ENCODE measurements at places on chromosomes 3 and 15.

GRCh38 chr3:36907911-36908646 lies 36.8 kb downstream of the TRANK1 start:
- DNase-seq = no peak

DNA sequence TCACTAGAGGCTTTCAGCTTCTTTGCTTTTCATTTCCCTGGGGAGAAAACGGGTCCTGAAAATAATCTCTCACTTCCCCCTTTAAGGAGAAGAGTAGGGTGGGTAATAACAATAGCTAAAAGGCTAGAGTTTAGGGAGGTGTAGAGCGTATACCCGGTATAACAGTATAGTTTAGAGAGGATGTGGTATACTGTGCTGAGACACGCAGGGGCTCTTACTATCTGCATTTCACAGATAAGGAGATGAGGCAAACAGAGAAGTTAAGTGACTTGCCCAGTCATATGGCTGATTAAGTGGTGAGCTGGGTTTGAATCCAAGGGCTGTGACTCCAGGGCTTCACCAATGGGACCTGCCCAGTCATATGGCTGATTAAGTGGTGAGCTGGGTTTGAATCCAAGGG lies 15.0 kb upstream of the KCNMB3 start:
- no peak for DNase-seq

DNA sequence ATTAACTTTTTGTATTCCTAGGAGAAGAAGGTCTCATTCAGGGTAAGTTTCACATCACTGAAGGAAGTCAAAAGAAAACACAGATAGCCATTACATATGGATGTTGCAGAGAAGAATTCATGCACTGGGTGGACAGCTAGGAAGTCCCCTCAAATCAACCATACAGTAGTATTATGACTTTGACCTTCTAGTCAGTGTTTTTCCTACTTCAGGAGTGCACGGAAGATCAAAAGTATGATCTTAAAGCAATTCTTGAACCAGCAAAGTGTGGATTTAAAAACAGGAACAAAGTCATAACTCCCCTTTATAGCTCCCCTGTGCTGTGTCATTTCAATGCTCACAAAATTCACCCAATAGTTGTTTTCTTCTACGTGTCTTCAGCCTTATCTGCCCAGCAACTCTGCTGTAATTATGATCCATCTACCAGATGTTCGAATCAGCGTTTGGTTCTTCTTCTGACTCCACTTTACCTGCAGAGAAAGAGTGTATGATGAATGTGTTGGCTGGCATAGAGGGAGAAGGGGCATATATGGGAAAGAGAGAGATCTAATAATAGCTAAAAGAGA lies 118.1 kb upstream of the MEIS2 start:
- DNase-seq = no peak

DNA sequence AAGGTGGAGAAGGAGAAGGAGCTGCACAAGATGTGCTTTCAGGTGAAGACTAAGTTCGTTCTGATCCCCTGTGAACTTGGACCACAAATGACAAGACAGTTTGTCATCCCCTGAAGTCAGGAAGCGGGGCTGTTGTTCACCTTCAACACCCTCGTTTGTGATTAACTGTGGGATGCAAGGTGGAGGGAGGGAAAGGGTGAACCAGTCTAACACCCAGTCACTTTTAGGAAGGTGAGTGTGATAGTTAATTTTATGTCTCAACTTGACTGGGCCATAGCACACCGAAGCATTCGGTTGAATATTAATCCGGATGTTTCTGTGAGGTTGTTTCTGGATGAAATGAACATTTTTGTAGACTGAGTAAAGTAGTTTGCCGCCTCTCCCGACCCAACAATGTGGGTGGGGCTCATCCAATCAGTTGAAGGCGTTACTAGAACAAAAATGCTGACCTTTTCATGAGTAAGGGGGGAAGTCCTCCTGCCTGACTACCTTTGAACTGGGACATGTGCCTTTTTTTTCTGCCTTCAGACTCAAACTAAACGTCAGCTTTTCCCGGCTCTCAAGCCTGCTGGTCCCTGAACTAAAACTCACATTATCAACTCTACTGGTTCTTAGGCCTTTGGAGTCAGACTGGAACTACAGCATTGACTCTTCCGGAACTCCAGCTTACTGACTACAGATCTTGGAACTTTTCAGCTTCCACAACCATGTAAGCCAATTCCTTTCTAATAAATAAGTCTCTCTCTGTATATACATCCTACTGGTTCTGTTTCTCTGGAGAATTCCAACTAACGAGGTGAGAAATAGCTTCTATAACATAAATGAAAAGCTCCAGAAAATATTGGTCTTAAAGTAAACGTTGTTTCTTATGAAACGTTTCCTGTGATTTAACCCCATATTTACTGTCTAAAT lies 264.0 kb upstream of the SLITRK3 start:
- DNase-seq = no peak

GRCh38 chr15:92184679-92185230 lies 208.9 kb upstream of the ST8SIA2 start:
- DNase-seq = no peak

DNA sequence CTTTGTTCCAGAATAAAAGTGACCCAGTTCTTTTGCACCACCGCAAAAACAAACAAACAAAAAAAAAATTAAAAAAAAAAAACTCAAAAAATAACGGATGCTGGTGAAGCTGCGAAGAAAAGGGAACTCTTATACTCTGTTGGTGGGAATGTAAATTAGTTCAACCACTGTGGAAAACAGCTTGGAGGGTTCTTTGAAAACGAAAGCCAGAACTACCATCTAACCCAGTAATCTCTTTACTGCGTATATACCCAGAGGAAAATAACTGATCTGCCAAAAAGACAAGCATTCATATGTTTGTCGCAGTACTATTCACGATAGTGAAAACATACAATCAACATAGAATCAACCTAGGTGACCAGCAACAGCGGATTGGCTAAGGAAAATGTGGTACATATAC lies 298.9 kb upstream of the CBLB start:
- no peak for DNase-seq

- no peak for DNase-seq
Observed at GRCh38 chr3:154243353-154243752, 80.9 kb downstream of the DHX36 start.

- DNase-seq = no peak
Observed at GRCh38 chr3:133948131-133948810, 52.6 kb upstream of the RAB6B start.

DNA sequence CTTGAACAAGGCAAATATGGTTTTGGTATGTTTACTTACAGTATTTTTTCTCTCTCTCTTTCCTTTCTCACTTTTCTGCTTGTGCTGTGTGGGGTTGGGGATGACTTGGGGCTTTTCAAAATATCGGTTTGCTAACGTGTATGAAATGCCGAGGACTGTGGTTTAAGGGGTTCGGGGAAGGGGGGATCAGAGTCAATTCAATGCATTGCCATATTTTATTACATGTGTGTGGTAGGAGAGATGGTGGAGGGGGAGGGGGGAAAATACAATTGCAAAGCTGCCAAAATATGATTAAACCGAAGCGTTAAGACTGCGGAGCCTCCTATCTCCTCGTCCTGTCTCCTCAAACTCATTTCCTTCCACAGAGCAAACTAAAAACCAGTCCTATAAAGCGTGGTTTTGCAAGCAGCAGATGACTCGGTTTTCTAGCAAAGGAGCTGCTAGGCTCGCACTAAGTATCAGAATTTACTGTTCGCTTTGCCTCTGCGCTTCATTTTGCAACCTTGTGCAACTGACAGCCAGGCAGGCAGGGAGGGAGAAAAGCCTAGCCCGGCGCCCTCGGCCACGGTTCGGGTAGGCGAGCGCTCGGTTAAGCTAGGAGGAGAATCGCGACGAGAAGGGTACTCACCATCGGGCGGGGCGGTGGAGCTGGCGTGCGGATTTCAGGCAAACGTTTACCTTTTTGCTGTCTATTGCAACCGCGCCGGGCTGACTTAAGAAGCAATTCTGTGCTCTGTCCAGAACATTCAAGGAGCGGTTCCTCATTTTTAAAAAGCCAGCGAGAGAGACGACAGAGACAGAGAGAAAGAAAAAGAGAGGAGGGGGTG lies 4.0 kb upstream of the NR2F2 start:
- no peak for DNase-seq

- DNase-seq = no peak
Observed at GRCh38 chr3:177481329-177481728, 284.0 kb upstream of the TBL1XR1 start.

DNA sequence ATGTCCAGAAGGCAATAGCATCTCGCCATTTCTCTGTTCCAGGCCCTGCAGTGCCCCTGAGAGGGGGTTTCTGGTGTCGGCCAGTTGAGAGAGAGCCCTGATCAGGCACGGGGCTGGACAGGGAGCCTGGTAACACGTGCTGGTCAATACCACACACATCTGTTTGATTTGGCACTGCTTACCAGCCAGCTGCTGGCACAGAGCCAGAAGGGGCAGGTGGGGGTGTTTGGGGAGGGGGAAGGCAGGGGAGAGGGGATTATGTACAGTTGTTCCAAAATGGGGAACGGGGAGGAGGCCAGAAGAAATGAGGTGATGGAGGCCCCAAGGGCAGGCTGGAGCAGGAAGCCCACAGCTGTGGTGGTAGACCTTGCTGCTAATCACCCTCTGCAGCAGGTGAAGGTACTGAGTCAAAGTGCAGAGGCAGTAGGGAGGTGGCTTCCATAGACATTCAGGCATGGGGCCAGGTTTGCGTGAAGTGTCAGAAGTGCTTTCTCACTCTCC lies 153.5 kb upstream of the LPP start:
- DNase-seq = no peak

DNA sequence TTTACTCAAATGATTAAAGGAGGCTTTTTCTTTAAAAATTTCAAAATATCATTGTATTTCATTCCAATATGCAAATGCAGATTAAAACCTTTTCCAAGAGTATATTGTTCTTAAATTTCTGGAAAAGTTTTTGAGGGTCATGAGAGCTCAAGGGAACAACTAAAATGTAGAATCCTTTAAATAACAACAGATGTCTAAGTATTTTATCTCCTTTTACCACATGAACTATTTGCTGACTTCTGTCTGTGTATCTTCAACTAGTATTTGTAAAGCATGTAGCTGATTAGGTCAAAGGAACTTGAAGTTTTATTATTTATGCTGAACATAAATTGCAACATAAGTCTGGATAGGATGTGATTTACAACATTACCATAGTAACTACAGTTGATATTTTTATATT lies 402.6 kb downstream of the CNTN6 start:
- DNase-seq = no peak

- DNase-seq = no peak
Observed at GRCh38 chr3:8768364-8769087, 887 bp downstream of the OXTR start.

GRCh38 chr15:58147171-58147611 lies 9.0 kb downstream of the AQP9 start:
- DNase-seq = no peak

- no peak for DNase-seq
Observed at GRCh38 chr3:176426371-176426770, 770.9 kb downstream of the TBL1XR1 start.

- no peak for DNase-seq
Observed at GRCh38 chr3:52056521-52056967, at the start of gene DUSP7. Gene DUSP7 (minus strand): TSS chr3:52056571. CDS start chr3:52056366, 205 bp downstream.

GRCh38 chr3:194320744-194321243 lies 30.3 kb downstream of the CPN2 start:
- DNase-seq = no peak

DNA sequence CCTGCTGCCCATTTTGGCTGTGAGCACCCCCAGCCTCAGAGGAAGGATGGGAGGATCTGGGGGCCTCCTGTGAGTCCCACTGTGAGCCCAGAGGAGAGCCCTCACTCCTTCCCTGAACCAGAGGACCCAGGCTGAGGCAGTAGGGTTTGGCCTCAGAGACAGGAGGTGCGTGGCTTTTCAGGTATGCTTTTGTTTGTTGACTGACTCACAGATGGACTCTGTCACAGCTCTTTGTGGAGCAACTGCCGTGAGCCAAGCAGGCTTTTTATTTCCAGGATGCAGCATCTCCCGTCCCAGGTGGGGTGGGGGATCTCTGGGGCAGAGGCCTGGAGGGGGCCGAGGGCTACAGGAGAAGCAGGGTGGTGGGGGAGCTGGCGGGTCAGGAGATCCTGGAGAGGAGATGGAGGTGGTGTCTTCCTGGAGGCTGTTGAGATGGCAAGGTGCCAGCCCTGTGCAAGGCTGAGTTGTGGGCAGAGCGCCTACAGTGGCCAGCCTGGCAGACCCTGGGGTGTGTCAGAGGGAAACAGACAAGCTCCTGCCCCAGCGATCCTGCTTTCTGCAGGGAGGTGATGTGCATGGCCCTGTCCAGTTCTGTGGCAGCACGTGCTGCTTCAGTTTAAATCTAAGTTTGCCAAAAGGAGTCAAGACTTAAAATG lies 24.0 kb downstream of the PLXNA1 start:
- no peak for DNase-seq

DNA sequence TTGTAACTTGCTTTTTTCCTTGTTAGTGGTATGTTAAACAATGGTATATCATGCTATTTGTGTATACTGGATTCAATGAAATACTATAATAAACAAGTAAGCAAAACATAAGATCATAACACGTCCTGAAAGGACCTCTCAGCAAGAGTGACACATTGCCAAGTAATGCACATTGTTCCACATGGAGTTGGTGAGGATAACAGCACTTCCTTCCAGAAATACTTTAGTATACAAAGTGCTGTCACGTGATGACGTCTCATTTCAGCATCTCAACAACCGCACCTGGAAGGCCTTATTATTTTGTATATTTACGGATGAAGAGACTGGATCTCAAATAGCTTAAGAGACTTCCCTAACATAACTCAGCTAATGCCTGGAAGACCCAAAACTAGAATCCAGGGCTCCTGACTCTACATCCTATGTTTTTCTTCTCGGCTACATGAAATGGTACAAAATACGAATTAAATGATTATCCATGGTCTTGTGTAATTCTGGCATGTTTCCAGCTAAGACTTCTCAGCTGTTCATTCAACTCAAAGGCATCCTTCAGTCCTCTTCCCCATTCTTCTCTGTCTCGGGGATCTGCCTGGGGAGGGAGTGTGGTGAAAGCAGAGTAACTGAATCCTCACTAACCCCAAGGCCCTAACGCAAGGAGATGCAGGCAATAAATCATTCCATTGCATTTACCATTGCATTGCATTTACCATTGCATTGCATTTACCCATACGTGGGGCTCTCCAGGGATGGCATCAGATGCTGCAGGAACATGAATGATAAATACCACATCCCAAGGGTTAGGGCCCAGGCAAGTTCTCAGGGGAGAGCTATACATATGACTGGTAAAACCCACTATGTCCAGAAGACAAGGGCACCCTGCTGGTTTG lies 79.2 kb downstream of the LIPC start:
- DNase-seq = no peak

GRCh38 chr15:89320200-89320599 lies 14.4 kb downstream of the POLG start:
- no peak for DNase-seq

DNA sequence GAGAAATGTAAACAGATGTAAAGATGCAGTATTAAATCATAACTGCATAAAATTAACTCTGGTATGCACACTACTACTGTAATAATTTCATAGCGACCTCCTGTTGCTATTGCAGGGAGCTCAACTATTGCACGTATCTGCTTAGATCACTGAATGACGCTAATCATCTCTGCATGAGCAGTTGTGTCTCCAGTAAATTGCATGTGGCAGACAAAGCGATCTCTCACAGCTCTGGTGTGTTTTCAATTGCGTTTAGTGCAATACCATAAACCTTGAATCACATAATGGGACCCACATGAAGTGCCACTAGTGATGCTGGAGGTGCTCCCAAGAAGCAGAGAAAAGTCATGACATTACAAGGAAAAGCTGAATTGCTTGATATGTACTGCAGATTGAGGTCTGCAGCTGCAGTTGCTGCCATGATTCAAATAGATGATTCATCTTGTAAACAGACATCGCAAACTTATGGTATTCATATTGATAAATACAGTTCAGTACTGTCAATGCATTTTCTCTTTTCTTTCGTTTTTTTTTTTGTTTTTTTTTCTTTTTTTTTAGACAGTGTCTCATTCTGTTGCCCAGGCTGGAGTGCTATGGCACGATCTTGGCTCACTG lies 30.2 kb upstream of the LCTL start:
- no peak for DNase-seq
